ENCODE measurements at places on chromosomes 16 and 17.

- DNase-seq: peak; percentile 61
Observed at GRCh38 chr16:48231727-48232492, 12.2 kb upstream of the LONP2 start.

GRCh38 chr17:33145941-33146340 is 147.2 kb downstream of the ASIC2 start:
- no peak for DNase-seq

- DNase-seq: no peak
Observed at GRCh38 chr17:79305768-79306423, 231.3 kb downstream of the ENGASE start.

DNA sequence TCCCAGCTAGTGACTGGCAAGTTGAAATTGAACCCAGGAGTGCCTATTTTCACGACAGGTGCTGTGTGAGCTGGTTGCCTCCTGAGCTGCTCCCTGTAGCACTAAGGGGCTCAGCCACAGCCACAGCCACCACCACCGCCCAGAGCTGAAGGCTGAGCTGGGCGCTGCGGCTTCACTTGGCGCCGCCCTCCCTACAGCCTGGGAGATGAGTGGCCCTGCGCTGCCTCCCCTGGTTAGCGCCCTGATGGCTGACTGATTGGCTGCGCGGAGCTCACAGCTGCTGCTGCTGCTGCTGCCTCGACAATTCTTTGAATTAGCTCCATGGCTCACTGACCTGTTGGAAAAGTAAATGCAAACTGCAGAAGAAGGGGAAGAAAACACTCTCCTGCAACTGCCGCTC is 91.8 kb upstream of the TMEM132E start:
- no peak for DNase-seq

GRCh38 chr17:45785480-45786193 is 1.5 kb downstream of the CRHR1 start:
- no peak for DNase-seq

DNA sequence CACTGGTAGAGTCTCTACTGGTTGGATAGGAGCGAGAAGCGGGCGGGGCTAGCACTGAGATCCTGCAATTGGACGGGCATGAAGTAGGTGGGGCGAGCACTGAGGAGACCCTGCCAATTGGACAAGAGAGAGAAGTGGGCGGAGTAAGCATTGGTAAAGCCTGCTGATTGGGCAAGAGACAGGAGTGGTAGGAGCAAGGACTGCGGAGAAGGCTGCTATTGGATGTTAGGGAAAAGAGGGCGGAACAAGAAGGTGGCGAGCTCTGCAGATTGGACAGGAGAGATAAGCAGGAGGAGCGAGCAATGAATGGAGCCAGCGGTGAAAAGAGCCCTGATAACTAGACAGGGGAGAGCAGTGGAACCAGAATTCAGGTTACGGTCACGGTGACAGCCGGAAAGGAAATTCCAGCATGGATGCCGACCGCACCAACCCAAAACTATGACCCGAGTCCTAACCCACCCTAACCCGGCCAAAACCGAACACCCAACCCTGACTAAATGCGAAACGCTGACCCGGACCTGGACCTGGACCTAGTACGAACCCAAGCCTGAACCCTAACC is 4.8 kb downstream of the SCGB1C2 start:
- DNase-seq: peak; percentile 18

DNA sequence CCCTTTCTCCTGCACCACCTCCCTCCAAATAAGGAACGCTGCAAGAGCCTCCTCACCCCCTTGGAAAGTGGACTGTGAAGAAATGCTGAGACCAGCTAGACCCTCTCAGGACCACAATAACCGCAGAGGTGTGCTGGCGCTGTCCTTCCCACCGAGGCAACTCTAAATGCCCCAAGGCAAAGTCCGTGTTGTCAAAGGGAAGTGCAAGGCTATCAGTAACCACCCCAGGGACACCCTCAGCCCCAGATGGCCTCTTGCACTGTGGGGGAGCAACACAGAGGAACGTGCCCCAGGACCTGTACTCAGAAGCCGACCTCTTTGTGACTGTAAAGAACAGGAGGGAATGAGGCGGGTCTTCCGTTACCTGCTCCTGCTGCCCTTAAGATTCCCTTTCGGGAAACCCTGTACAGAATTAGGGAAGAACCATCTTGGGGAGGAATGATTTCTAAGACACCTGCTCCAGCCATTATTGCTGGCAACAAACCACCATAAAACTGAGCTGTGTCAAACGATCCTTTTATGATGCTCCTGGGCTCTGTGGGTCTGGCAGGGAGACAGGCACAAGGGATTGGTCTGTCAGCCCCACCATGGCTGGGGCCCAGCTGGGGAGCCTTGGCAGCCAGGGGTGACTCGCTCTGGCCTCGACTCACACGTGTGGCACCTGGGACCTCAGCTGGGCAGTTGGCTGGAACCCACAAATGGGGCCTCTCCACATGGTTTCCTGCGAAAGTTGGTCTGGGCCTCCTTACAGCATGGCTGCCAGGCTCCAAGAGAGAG is 14.6 kb upstream of the MED9 start:
- no peak for DNase-seq

GRCh38 chr17:45296003-45296832 is 20.6 kb downstream of the MAP3K14 start:
- no peak for DNase-seq

GRCh38 chr17:16003841-16004240 is 4.2 kb downstream of the TTC19 start:
- no peak for DNase-seq

- no peak for DNase-seq
Observed at GRCh38 chr17:18270046-18270931, 9.8 kb downstream of the MIEF2 start.

DNA sequence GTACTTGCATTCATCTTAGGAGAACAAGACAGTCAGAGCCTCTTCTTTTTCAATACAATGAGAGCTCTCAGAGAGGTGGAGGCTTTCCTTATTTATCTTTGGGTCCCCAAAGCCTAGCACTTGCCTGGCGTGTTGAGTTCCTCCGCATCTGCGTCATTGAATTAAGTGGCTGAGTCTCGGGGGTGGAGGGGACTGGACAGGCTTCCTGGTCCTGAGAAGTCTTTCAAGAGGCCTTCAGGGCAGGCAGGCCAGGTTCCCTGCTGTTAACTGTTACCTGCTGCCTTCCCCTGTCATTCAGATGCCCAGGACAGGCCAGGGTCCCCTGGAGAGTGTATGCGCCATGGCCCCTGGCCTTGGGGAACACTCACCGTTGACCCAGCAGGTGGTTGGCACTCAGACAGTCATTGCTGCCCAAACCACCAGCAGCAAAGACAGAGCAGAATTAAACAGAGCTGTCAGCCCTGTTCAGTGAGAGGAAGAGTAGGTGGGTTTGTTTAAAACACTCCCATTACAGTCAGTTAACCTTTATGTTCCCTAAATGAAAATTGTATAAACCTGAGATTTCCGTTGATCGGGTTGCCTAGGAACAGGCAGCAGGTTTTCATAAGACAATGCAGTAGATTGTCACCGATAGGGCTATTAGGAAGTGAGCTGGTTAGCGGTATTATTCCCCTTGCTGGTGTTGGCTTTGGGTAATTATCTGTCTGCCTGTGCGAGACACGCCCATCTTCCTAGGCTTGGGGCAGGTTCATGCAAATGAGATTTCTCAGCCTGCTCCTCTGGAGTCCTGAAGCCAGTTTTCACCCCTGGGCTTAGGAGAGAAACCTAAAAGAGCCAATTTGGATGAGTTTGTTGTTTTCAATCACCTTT is 132.7 kb downstream of the CCDC182 start:
- no peak for DNase-seq

GRCh38 chr16:64679976-64680690 is 441.7 kb downstream of the CDH11 start:
- DNase-seq: no peak

DNA sequence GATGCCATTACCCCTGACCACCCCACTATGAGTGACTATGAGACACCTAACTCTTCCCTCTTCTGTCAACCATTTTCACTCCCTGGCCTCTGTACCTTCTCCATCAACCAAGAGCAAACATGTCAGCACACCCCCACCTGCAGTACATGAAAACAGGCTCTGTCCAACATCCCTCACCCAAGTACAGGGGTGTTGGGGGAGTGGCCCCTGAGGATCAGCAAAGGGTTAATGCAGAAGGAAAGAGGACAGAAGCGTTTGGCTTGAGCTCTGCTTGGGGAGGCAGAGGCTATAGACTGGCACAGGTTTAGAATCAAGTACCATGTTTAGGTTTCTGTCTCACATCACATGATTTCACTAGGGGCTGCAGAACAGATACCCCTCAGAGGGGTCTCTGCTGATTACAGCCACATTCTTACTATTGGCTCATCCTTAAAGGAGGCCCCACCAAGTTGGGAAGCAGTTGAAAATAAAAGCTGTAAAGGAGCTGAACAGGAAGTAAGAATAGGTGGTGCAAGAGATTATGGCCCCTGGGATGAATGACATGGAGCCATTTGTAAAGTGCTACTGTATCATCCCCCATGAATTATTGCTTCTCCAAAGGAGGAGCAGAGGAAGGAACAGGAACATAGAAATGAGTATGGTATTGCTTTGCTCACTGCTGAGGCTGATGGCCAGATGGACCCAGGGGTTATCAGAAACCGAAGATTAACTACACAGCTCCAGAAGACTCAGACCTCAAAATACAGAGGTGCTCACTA is 2.4 kb upstream of the PSMC3IP start:
- no peak for DNase-seq

DNA sequence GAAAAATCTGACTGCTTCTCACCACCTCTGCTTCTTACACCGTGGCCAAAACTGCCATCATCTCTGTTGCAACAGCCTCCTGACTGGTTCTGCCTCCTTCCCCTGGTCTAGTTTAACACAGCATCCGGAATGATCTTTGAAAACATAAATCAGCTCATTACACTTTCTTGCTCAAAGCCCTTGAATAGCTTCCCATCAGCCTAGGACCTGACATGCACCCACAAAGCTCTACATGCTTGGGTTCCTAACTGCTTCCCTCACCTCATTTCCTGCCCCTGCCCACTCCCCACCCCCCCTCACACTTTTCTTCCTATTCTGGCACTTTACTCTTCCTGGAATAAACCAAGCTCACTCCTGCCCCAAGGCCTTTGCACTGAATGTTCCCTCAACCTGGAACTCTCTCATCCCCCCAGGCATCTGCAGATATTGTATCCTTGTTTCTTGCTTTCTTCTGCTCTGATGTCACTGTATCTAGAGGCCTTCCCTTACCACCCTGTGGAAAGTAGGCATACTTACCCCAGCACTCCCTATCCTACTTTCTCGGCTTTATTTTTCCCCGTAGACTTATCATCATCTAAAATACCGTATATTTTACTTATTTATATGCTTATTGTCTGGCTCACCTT is 112.4 kb downstream of the FTO start:
- no peak for DNase-seq

DNA sequence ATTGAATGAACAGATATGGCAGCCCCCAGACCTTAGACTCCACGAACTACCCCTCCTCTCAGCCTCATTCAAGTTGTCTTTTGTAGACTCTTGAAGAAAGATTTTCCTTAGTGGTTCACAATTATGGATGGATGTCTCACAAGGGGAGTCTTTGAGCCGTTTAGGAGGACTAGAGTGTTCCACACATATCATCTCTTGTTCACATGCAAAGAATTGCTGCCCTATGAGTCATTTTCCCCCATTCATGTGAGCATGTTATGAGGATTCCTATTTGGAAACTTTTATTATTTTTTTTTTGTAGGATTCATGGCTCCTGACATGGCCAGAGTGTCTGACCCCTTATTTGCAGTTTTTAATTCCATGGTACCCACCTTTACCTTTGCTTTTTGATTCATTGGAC is 237.1 kb downstream of the SHISA9 start:
- DNase-seq: no peak

DNA sequence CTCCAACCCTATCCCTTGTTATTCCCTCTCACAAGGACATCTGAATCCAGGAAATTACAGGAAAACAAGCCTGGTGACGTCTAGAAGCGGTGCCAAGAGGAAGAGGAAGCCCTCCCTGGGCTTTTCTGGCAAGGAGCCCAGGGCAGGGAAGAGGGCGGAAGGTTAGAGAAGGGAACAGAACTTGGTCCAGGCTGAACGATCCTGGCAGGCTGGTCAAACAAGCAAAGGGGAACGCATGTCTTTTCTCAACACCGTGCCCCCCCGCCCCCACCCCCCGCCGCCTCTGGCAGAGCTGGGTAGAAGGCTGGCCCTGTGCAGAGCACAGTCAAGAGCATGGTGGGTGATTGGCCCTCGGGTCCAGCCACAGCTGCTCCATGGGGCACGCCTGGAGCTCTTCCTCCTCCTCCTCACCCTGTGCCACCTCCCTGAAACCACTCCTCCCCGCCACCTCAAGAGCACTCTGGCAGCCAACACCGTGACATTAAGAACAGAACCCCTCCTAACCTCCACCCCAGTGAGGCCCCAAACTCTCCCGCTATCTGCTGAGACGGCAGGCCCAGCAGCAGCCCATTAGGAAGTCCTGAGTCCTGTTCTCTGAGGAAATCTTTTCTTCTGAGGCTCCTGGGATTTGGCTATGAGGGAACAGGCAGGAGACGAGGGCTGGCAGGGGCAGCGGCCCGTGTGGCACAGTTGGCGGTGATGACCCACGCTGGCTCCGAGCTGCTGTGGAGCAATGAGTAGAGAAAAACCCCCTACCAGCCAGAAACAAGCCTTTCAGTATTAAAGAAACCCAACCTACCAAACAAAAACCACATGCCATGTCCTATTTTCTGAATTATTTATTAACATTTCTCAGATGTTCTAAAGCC is 7.3 kb downstream of the C16orf86 start:
- no peak for DNase-seq

DNA sequence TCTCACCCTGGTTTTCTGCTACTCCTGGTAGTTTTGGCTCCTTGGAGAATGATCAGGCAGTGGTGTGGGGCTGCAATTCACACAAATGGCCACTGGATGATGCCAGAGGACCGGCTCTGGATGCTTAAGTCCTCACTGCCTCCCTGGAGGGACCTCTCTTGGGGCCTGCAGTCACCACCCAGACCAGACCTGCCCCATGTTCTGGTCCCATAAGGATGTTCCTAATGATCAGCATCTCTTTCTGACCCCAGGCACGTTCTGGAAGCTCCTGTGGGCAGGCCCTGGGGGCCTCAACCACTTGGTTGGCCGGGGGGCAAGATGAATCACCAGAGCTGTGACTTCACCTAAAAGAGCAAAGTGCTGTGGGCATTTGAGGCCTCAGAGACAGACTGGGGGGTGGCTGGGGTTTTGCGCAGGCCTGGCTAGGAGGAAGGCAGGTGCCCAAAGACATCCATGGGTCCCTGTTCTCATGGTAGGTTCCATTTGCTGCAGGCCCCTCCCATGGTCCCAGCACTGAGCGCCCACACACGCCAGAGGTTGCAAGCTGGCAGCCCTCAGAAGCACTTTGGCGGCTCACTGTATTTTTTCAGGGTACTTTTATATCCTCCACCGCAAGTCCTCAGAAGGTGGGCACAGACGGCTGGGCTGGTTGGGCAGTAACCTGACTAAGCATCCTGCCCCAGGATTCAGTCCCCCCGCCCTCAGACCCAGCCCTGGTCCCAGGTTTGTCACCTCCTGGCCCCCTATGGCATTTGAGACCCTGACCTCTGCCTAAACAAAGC is 53.2 kb downstream of the NT5M start:
- DNase-seq: peak; percentile 72

GRCh38 chr16:18003033-18003432 is 333.5 kb downstream of the NPIPA8 start:
- no peak for DNase-seq

GRCh38 chr17:47684535-47685193 is 9.3 kb upstream of the TBKBP1 start:
- DNase-seq: no peak
